ENCODE measurements at places on chromosomes 12 and 14. TPM values are rescaled to one million over a fixed set of nuclear protein-coding genes. Genes with fewer than 3 reads are reported as not detected.

GLT8D2 gene
- 1.2 TPM for total RNA-seq

CLEC4C gene
- total RNA-seq: not detected

RAD9B gene
- 0.61 TPM for total RNA-seq

PRPH gene
- not detected for total RNA-seq

SYNE2 gene
- 35.2 TPM for total RNA-seq

PELI2 gene
- total RNA-seq: 3.2 TPM

MFAP5 gene
- not detected for total RNA-seq

RERGL gene
- not detected for total RNA-seq

HOXC12 gene
- not detected for total RNA-seq

Measured in SK-MEL-5 (cell line).